ENCODE measurements at places on chromosomes 2 and 18. TPM values are rescaled to one million over a fixed set of nuclear protein-coding genes. Genes with fewer than 3 reads are reported as not detected.

GRCh38 chr2:66438891-66439811 lies 4.2 kb downstream of the MEIS1 start:
- DNase-seq: no peak

TTN gene
- under 0.01 TPM for polyA plus RNA-seq

DNA sequence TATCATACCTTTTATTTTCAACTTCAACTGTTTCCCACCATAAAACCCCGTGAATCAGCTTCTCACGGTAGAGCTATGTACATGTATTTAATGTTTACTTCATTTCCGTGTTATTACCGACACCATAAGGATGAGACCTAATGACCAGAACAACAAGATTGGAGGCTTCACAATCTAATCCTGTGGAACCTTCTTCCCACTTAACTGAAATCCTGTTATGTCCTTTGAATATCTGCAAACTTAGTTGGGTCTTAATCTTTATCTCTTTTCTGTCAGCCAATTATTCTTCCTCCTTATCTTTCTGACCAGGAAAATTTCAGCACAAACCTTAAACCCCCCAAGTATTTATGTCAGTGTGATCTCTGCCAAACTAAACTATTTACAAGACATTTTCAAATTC lies 214.4 kb downstream of the TMX3 start:
- no peak for DNase-seq

DNA sequence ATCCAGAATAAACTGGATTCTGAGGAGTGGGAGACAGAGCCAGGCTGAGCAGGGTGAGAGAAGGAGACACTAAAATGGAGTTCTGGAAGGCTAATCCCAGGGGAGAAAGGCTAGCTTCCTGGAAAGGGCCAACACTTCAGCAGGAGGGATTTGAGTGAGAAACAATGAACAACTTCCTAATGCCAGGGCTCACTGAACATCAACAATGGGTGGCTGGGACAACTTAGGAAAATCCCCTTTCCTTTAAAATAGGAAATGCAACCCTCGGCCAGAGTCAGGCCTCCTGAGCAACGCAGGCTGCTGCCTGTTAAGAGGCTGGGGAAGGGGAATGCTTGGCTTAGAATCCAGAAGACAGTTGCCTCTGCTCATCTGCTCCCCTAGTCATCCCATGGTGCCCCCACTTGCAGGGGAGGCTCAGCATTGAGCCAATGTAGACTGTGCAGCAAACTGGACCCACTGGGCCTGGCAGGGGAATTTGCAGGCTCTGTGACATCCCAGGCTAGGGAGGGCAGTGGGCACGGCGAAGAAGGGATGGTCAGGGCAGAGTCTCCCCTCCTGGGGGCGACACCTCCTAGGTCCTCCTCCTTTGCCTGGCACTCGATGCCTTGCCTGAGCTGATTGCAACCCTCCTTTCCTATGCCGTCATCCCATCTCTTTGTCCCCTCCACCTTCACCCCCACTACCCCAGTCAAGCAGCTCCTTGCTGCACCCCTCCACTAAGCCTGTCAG lies 182.5 kb downstream of the TNS1 start:
- no peak for DNase-seq

GRCh38 chr2:128639693-128640092 lies 321.0 kb upstream of the HS6ST1 start:
- DNase-seq: no peak

GRCh38 chr2:38692636-38693318 lies 26.9 kb downstream of the GALM start:
- DNase-seq: no peak

- no peak for DNase-seq
Observed at GRCh38 chr18:5983488-5983887, 88.2 kb upstream of the TMEM200C start.

- DNase-seq: no peak
Observed at GRCh38 chr2:37773371-37774130, 102.1 kb upstream of the CDC42EP3 start.

DNA sequence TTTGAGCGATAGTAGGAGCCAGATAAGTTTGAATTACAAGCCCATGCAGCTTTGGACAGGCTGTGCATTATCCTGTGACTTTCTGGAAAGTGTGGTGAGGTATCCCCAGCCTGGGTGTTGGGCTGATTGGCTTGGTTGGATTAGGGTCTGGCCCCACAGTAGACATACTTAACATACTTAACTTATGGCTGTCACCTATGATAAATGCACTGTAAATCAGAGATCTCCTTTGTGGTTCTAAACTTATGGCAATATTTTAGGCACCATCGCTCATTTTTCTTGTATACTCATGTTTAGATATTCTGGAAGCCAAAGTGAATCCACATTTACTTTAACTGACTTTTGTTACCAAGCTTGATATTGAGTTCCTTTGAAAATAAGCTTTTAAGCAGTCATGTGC lies 54.8 kb downstream of the SPTBN1 start:
- DNase-seq: no peak

- no peak for DNase-seq
Observed at GRCh38 chr2:102489646-102490045, 16.6 kb downstream of the SLC9A4 start.

DNA sequence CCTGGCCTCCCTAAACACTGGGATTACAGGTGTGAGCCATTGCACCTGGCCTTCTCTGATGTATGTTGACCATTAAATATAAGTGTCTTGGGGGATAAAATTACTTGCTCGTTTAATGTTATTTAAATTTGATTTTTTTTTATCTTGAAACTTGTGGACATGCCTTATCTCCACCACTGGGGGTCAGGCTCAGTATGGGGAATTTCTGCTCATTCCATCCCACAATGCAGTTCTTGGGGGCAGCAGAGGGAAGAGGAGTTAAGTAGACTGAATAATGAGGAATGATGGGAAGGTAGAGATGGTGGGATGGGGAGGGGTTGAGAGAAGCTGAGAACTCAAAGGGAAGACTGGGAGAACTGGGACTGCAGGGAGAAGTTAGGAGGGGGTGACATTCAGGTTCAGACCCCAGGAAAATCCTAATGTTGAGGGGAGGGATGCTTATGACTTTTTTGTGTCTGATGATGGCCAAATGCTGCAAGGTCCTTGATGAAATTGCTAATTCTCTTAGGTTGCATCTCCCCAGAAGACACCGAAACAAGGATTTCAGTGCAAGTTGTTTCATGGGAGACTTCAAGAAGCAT lies 174.2 kb downstream of the MIB1 start:
- peak; percentile 46 for DNase-seq

FAHD2A gene
- polyA plus RNA-seq: 30.4 TPM

GRCh38 chr2:44211183-44211582 lies 42.5 kb downstream of the PPM1B start:
- DNase-seq: no peak

DNA sequence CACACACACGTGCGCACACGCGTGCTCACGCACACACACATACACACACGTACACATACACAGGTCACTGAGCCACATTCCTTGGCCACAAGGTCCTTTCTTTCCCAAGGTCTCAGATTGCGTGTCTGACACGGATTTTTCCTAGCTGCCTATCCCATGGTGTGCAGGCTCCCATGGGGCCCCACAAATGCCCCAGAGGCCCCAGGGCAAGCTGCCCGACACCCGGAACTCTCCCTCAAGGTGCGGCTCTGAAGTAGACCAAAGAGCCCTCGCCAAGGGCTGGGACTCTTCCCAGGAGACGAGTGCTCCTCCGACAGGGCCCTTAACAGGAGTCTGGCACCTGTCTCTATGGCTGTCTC lies 46.7 kb downstream of the SDC1 start:
- no peak for DNase-seq

DNA sequence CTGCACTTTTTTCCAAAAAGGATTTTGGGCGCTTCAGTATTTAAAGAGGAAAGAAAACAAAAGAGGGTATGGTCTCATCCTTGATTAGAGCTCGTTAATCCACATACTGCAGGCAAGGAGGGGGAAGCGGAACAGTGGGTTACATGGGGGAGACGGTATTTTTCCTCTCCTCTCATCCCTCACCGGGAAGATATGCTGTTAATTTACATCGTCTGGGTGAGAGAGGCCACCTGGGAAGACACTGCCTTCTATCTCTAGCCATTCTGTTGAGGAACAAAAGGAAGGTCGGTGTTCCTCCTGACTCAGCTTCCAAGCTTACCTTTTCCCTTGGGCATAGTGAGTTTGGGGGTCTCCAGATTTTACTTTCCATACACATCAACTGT lies 52.3 kb downstream of the IMPA2 start:
- DNase-seq: no peak

- DNase-seq: no peak
Observed at GRCh38 chr18:8151181-8151580, 458.1 kb upstream of the RAB12 start.

DNA sequence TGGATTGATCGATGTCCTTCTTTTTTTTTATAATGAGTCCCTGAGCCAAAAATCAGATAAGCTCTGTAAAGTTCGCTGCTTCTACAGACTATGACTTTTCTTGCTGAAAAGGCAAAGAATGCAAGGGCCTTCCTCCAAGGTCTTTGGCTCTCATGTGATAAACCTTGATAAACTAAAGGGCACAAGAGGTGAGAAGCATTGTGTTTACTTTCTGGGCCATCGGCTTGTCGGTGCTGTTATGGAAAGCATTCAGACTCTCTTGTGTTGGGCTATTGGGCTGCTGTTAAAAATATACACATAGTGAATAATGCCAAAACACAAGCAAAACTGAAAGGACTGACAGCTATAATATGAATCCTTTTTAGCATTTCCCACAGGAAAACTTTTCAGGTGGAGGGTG lies 472.4 kb upstream of the SPHKAP start:
- no peak for DNase-seq

DNA sequence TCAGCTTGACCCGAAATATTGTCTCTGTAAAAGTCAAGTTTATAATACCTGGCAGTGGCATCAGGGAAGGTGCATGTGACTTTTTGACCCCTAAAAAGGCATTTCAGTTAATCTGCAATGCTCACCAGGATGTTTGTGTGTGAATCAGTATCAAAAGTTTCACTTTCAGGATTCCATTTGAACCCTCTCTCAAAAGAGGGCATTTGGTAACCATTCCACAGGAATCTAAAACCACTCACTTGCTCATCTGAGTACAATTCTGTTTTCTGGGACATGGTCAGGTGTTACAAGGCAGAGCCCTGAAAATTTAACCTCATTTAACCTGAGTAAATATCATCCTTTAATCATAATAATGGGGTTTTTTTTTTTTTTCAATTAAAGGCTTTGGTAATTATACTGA lies 77.9 kb upstream of the KLF7 start:
- no peak for DNase-seq

XRCC5 gene
- 168 TPM for polyA plus RNA-seq

FTCDNL1 gene
- polyA plus RNA-seq: 0.13 TPM

SERPINB10 gene
- polyA plus RNA-seq: not detected

RGPD8 gene
- polyA plus RNA-seq: 0.08 TPM

DNA sequence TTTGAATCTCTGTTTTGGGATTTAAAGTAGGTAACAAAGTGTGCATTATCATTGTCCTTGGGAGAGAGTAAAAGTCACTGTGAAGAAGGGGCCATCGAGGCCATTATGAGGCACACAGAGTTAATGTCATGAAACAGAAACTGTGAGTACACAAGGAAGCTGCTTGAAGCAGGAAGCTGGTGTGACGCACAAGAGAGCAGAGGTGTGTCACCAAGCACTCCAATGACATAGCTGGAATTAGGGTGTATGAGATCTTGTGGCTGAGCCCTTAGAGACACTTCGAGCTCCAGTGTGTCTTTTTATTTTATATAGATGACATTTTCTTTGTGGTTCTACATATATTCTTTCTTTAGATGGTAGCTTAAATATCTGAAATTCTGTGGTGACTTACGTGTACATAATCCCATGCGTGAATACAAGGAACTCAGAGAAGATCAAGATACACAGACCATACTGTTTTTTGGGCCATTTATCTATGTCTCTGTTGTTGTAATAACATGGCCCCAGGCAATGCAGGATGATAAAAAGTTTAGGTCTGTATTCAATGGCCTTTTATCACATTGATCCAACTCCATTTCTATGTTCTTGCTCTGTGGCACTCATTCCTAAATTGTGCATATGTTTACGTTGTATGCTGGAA lies 164.7 kb upstream of the FAM98A start:
- DNase-seq: no peak

GRCh38 chr18:79395761-79396404 lies at the start of gene NFATC1:
Gene NFATC1, plus strand, starts transcription at chr18:79395930. Its CDS starts 295 bp downstream, at chr18:79396225.
- peak; percentile 79 for DNase-seq

RAB27B gene
- polyA plus RNA-seq: 0.67 TPM

DNA sequence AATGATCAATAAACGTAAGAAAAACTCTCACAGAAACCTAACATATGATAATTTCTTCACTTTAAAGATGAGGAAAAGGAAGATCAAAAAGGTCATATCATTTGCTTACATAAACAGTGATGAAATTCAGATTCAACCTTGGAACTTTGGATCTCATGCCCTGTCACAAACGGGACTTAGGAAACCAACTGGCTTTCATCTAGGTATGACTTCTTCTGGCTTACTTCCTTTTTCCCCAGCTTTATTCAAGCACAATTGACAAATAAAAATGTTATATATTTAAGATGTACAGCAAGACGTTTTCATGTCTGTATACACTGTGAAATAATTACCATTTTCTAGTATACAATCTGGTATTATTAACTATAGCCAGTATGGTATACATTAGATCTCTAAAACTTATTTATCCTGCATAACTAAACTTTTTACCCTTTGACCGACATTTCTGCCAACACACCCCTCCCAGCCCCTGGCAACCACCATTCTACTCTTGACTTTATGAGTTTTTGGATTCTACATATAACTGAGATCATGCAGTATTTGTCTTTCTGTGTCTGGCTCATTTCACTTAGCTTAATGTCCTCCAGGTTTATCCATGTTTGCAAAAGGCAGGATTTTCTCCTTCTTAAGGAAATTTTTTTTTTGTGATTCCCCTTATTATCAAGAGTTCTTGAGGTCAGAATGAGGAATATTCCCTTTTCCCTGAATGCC lies 46.0 kb upstream of the COBLL1 start:
- DNase-seq: no peak

GRCh38 chr2:37819186-37819585 lies 105.9 kb upstream of the RMDN2 start:
- DNase-seq: no peak

- no peak for DNase-seq
Observed at GRCh38 chr2:15932394-15933183, 7.8 kb upstream of the MYCN start.

GRCh38 chr2:117985092-117985491 lies 28.8 kb downstream of the CCDC93 start:
- DNase-seq: no peak

PMAIP1 gene
- polyA plus RNA-seq: 21.6 TPM
